ENCODE measurements at places on chromosomes 7 and 10.

- no peak for DNase-seq
These were observed 11.2 kb upstream of the NRCAM start for GRCh38 chr7:108467391-108467790.

DNA sequence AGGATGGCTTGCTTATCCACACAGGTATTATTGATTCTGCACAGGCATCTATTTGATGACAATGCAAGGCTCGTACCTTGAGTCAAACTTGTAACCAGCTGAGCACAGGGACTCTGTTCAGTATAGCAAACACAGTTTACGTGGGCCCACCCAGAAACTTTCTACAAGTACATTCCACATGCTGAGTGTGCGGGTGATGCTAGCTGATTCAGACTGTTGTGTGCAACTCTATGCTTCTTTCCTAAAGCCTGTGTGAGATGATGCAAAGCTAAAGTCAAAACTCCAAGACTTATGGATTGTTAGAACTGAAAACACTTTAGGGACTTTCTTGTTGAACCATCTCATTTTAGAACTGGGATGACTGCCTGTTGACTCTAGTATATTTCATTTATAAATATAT, 21.5 kb upstream of the CALD1 start:
- DNase-seq, result no peak

GRCh38 chr10:10605551-10606081, 412.1 kb upstream of the CELF2 start:
- no peak for DNase-seq

DNA sequence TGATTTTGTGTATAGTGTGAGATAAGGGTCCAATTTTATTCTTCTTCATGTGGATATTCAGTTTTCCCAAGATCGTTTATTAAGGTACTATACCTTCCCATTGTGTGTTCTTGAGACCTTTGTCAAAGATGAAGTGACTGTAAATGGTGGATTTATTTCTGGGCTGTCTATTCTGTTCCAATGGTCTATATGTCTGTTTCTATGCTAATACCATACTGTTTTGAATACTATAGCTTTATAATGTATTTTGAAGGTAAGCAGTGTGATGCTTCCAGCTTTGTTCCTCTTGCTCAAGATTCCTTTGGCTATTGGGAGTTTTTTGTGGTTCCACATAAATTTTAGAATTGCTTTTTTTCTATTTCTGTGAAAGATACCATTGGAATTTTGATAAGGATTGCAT, 8.7 kb upstream of the VWDE start:
- DNase-seq, result no peak

DNA sequence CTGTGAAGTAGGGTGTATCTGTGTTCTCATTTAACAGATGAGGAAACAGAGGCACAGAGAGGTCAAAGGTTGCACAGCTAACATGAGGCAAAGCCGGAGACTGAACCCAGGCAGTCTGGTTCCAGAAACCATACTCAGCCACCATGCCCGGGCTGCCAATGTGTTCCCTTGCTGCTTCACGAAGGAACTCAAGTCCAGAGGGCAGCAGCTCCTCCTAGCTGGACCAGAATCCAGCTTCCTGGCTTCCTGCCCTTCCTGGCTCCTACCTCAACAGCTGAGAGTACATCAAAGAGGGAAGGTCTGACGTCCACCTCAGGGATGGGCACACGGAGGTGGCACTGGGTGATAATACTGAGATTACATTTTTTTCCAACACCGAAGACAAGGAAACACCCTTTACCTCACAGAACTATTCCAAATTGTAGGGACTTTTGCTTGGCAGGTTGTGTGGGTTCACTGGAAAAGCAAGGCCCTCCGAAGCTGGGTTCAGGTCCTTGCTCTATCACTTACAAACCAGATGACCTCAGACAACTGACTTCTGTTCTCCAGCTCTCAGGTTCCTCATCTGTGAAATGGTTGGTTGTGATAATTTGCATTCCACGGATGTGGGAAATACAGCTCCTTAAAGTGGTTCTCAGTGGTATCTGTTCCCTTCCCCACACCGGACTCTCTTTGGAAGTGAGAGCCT, 154.1 kb upstream of the ZMIZ1 start:
- DNase-seq, result no peak

- no peak for DNase-seq
These were observed 50.3 kb upstream of the PIP4K2A start for GRCh38 chr10:22764639-22765038.

- no peak for DNase-seq
These were observed 7.0 kb downstream of the GSAP start for GRCh38 chr7:77409005-77409738.

DNA sequence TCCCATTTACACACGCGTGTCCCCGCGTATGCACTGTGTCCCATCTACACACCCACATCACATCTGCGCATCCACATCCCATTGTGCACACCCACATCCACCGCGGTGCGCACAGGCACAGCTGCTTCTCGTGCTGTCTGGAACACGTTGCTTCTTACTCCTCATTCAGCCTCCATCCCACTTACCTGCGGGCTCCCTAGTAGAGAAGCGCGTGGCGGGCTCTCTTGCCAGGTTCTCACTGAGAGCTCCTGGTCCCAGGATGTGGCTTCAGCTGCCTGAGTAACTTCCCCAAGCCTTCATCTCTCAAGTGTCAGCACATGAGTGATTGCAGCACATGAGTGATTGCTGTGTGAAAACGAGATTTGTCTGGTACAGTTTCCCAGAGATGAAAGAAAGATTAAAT, 117.8 kb downstream of the TRRAP start:
- DNase-seq, result no peak

DNA sequence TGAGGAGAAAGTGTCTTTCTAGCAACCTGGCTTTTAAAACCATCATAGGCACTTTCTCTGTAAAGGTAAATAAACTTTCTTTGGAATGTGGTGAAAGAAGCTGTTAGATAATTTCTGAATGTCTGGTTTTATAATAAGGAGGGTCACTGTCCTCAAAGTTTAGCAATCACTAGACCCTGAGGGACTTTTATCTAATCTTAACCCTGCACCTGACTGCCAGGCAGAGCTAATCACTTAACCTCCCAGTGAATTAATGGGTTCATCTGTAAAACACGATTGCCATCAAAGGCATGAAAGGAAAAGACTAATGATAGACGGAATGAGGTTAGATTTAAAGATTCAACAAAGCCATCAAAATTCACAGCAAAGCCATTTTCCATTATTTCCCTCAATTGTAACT, 553.8 kb downstream of the GRM8 start:
- DNase-seq, result no peak

DNA sequence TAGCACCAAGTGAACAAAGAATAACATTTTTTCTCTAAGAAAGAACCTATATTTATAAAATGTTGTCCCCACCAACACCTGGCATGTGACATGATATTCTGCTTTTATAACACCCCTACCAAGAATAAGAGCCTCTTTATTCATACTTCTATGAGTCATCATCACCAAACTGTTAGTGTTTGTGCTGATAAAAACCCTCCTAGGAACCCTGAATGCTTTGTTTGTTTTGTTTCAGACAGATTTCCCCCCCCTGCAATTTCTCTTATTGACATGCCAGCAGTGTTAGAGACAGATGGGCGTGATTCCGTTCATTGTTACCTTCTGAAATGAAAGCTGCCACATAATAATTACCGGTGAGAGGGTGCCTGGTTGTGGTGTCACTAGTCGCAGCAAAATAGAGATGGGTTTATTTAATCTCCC, 651.1 kb downstream of the SORCS1 start:
- DNase-seq, result no peak

DNA sequence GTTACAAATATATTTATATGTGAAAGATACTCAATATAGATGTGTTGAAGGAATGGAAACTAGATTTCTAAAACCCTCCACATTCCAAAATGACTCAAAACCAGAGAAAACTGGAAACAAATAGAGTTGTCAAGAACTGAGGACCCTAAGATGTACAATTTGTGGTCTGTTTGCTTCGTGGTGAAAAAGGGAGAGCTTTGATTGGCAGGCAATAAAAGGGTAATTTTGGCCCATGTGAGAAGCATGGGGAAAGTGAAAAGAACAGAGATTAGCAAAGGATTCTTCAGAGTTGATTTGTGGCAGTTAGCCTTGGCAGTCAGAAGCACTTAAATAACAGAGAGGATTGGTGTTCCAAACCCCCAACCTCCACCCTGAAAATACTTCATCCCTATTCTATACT, 37.1 kb upstream of the DKK1 start:
- DNase-seq, result no peak

DNA sequence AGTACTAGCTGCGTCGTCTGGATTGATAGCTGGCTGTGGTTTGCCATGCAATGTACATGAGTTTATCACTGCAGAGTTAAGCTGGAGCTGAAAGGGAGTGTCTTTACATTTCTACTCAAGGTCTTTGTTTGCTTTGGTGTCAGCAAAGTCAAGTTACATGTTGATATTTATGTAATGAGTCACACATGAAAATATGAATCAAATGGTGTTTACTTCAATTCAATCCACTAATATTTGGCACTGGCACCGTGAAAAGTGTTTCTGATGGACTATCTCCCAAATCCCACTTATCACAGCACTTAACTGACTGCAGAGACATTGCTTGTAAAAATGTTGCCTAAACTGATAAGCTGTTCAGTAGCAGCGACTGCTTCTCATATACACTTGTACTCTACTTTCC, 395.9 kb downstream of the TFEC start:
- DNase-seq, result no peak

DNA sequence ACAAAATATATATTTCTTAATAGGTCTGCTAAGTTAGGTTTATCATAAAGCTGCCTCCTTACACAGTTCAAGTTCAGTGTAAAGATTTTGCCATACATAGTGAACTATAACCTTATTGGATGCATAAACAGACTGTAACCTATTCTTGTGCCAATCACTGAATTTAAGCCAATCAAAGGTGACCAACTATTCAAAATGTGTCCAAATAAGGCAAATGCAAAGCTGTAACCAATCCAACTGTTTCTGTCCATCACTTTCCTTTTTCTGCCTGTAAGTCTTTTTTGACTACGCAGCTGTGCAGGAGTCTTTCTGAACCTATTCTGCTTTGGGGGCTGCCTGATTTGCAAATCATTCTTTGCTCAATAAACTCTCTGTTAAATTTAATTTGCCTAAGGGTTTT, 11.6 kb upstream of the DNMBP start:
- DNase-seq, result no peak

GRCh38 chr10:126212738-126213137, 175.5 kb downstream of the ADAM12 start:
- no peak for DNase-seq

- DNase-seq, result no peak
These were observed 115.1 kb downstream of the RAPGEF5 start for GRCh38 chr7:22241805-22242390.

DNA sequence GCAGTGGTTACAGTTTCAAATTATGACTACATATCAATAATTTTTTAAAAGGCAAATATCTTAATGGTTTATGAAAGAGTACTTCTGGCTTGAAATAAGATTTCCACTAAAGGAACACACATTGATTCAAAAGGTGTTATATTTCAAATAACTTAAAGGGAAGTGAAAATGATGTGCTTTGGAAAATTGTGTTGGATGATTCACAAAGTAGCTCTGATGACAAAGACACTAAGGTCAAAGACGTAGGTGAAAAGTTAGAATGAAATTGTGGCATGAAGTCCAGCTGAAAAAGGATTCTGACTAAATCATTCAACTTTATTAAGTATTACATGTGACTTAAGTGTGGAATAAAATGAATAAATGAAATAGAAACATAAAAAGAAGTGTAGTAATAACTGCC, 20.8 kb upstream of the OR2A5 start:
- no peak for DNase-seq

Measured in CD4-positive, alpha-beta T cell treated with Interleukin-17A for 1 hour (primary cell).